ENCODE measurements at places on chromosomes 16 and 17.

DNA sequence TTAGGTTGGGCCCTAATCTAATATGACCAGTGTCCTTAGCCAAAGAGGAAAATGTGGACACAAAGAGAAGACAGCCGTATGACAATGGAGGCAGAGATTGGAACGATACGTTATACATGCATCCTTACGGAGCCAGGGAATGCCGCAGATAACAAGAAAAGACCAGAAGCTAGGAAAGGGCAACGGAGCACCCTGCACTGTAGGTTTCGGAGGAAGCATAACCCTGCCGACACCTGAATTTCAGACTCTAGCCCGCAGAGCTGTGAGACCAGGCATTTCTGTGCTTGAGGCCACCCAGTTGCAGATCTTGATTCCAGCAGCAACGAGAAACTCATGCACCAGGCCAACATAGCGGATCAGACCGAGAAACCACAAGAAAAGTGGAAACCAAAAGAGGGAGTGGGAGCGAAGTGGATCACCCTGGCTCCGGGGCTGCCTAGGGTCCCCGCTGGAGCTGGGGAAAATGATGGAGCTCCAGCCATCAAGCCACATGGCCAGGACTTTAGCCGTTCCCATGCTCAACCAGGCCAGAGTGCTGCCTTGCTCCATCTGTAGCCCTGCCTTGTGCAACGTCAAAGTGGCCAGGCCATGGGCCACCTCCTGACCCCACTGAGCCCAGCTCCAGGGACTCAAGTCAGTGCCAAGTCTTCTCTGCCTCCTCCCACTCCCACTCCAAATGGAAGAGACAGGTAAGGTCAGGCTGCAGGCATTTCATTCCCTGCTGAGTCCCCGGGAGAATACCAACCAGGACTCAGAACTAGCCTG is 51.7 kb upstream of the RPL38 start:
- peaks cover 7% of the 10 kb centered on the region for H3K4me1 ChIP-seq
- no peak overlapping the region for H3K4me3 ChIP-seq
- no peaks in the 10 kb centered on the region for H3K27me3 ChIP-seq
- no peaks in the 10 kb centered on the region for H3K36me3 ChIP-seq

DNA sequence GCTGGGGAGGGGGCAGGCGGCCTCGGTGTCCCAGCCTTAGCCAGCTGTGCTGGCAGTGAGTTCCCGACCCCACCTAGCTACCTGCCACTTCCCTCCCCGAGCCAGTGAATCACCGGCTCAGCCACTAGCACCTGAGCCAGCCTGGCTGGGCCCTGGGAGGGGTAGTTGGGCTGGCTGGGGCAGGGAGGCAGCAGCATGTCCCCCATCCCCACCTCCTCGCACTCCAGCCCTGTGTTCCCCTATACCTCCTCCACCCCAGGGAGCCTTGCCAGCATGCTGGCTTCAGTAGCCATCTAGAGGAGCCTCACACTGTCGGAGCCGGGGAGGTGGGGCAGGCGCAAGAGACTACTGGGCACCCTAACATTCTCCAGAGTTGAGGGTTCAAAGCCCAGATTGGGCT is 2.8 kb downstream of the EVPL start:
- H3K4me3 ChIP-seq, result no peak overlapping the region
- H3K27ac ChIP-seq, result no peak overlapping the region
- H3K27me3 ChIP-seq, result no peaks in the 10 kb centered on the region

- peaks cover 14% of the 10 kb centered on the region for H3K36me3 ChIP-seq
- DNase-seq, result no peak
- no peaks in the 10 kb centered on the region for H3K27me3 ChIP-seq
- no peak overlapping the region for H3K4me3 ChIP-seq
These were observed 41.8 kb downstream of the STAT3 start for GRCh38 chr17:42346481-42346880.

DNA sequence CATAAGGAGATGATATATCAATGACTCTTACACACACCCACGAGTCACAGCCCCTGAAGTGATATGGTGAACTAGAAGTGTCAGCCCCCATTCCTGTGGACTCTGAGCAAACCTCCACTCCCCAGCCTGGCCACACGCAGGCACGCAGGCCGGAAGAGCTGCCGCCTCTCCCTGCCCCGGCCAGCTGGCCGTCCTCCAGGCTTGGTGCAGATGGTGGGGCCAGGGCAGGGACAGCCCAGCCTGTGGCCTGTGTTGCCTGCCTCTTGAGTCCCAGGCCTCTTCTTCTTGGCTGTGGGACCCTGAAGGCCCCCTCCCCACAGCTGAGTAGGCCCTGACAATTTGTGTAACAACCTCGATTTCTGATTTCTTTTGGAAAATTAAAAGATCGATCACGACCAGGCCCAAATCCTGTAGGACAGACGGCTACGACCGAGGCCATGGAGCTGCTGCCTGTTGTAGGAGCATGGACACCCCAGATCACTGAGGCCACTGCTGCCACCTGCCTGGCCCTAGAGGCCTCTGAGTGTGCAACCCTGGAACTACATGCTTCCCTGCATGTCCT is 10.0 kb upstream of the MPRIP start:
- peaks cover 27% of the 10 kb centered on the region for H3K4me1 ChIP-seq
- no peaks in the 10 kb centered on the region for H3K27me3 ChIP-seq
- no peak overlapping the region for H3K4me3 ChIP-seq
- no peaks in the 10 kb centered on the region for H3K36me3 ChIP-seq
- H3K27ac ChIP-seq, result peak overlapping the region; percentile 55

GRCh38 chr16:70685938-70686375 is at the start of gene MTSS2:
Gene MTSS2 (minus strand): TSS chr16:70686053. CDS start chr16:70685791, 262 bp downstream.
- H3K36me3 ChIP-seq, result no peaks in the 10 kb centered on the region
- DNase-seq, result peak; percentile 77
- peak within 1 kb of the TSS; percentile 21 for H3K4me3 ChIP-seq
- peaks cover 67% of the 10 kb centered on the region for H3K4me1 ChIP-seq
- H3K27ac ChIP-seq, result peak within 1 kb of the TSS; percentile 75

GRCh38 chr16:15775209-15775608 is 81.6 kb downstream of the MYH11 start:
- H3K27me3 ChIP-seq, result no peaks in the 10 kb centered on the region
- no peak overlapping the region for H3K4me3 ChIP-seq
- H3K4me1 ChIP-seq, result no peaks in the 10 kb centered on the region

- no peak overlapping the region for H3K4me3 ChIP-seq
- DNase-seq, result no peak
- H3K27ac ChIP-seq, result no peak overlapping the region
- no peaks in the 10 kb centered on the region for H3K27me3 ChIP-seq
- no peaks in the 10 kb centered on the region for H3K4me1 ChIP-seq
- peaks cover 6% of the 10 kb centered on the region for H3K36me3 ChIP-seq
These were observed 52.2 kb downstream of the NDE1 start for GRCh38 chr16:15701975-15702970.

DNA sequence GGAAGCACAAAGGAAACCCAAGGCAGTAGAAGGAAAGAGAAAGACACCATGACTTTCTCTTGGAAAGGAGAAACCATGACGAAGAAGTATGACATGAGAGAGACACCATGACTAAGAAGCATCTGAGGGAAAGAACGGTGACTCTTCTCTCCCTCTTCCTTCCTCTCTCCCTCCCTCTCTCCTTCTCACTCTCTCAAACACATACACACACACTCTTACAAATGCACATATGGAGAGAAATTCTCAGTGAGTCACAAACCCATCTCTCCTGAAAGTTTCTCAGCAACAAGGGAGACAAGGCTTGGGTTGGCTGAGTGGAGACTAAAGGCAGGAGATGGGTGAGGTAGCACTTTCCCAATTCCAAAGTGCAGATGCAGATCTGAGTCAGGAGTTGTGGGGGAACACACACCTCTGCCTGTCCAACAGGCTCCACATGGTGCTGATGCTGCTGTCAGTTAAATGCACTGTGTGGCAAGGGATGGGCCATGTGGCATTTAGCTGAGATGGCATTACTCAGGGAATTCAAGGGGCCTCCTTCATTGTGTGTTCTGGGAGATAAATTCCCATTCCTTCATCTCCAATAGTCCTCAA is 336.7 kb upstream of the C16orf82 start:
- no peak overlapping the region for H3K27ac ChIP-seq
- H3K4me1 ChIP-seq, result no peaks in the 10 kb centered on the region
- no peaks in the 10 kb centered on the region for H3K27me3 ChIP-seq
- no peak overlapping the region for H3K4me3 ChIP-seq
- no peak for DNase-seq

GRCh38 chr17:71511266-71511995 is 609.4 kb upstream of the SOX9 start:
- H3K4me3 ChIP-seq, result no peak overlapping the region
- no peaks in the 10 kb centered on the region for H3K36me3 ChIP-seq
- H3K27me3 ChIP-seq, result no peaks in the 10 kb centered on the region
- no peak for DNase-seq

DNA sequence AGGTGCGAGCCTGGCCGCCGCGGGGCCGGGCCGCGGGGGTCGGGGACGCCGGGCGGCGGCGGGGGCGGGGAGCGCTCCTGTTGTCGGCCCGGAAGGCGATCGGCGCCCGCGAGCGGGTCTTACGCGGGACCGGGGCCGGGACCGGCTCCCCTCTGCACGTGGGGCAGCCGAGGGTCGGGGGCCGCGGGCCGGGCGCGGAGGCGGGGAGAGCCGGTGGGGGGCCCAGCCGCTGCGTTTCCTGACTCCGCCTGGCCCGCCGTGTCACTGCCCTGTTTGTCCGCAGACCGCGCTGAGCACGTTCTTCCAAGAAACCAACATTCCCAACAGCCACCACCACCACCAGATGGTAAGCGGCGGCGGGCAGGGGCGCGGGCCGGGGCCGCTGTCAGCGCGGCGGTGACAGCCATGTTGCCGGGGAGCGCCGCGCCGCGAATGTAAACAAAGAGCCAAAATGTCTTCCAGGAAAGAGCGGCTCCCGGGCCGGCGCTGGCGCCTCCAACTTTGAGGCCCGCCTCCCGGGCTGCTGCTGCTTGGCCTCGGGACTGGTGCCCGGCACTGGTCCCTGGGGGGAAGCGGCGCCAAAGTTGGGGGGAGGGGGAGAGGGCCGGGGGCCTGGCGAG is 586 bp downstream of the UBALD2 start:
- H3K4me1 ChIP-seq, result peaks cover 80% of the 10 kb centered on the region
- peak; percentile 73 for DNase-seq
- no peaks in the 10 kb centered on the region for H3K36me3 ChIP-seq
- peak overlapping the region; percentile 94 for H3K4me3 ChIP-seq
- no peaks in the 10 kb centered on the region for H3K27me3 ChIP-seq

DNA sequence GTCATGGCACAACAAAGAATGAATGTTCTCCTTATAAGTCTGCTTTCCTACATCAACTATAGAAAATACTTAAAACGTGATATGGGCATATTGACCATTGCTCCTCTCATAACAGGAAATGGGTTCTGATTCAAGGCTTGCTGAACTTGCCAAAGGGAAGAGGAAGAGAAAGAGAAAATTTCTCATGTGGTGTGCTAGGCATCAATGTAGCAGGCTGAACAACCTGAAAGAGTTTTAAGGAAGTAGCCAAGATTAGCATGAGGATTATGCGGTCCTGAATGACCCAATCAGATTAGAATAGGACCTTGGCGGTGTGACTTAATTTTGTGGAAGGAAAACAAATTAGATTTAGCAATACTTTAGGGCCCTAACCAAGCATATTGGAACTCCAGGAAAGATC is 617.7 kb upstream of the CDH11 start:
- no peak overlapping the region for H3K27ac ChIP-seq
- no peaks in the 10 kb centered on the region for H3K36me3 ChIP-seq
- no peak overlapping the region for H3K4me3 ChIP-seq
- H3K4me1 ChIP-seq, result no peaks in the 10 kb centered on the region

DNA sequence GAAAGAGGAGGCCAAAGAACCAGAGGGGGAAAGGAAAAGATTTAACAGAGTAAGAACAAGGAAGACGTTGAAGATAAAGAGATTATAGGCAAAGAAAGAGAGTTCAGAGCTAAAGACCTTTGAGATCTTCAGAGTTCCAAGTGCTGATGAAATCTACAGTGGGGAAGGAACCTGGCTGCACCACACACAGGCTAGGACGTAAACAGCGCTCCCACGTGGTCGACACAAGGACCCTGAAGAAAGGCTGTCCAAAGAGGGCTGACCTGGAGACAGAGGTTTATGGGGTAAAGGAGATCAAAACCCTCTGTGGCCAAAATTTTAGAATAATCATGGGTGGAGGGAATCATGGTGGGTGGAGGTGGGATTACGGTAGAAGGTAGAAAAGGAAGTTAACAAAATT is 121.6 kb downstream of the PMP22 start:
- H3K36me3 ChIP-seq, result no peaks in the 10 kb centered on the region
- DNase-seq, result no peak
- no peaks in the 10 kb centered on the region for H3K4me1 ChIP-seq

- H3K4me3 ChIP-seq, result no peak overlapping the region
- H3K4me1 ChIP-seq, result no peaks in the 10 kb centered on the region
- H3K36me3 ChIP-seq, result no peaks in the 10 kb centered on the region
- DNase-seq, result no peak
- no peaks in the 10 kb centered on the region for H3K27me3 ChIP-seq
These were observed 195.8 kb upstream of the FOXF1 start for GRCh38 chr16:86314402-86315025.

DNA sequence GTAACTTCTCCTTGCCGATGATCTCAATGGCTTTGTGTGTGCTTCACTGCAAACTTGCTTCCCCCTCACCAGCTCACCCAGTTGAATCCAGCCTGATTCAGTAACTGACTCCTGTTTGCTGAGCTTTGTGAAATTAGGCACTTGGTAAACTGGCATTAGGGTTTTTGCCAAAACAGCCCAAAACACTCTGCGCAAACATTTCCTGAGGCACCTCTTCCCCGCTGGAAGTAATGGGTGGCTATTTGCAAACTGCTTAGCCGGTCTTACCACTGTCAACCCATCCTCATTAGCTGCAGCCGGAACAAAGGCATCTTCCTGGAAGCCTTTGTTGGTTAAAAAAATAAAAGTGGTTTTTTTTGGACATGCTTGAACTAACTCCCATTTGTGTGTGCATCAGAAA is 353.2 kb downstream of the MAF start:
- H3K27me3 ChIP-seq, result no peaks in the 10 kb centered on the region
- no peaks in the 10 kb centered on the region for H3K4me1 ChIP-seq
- H3K4me3 ChIP-seq, result no peak overlapping the region
- H3K27ac ChIP-seq, result no peak overlapping the region
- DNase-seq, result no peak

DNA sequence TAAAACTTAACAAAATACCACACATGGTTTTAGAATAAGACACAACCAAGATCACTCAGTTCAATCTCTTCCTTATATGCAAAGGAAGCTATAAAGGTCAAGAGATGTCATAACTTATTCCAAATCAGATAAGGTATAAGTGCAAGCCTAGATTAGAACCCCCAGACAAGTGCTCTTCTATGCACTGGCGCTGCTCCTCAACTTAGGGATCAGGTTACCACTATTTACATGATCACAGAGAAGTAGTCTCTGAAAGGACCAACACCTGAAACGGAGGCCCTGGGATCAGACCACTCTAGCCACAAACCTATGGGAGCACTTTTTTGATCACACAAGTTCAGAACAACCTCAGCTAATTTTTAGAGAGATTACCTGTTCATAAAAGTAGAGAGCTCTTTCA is 16.6 kb downstream of the COPS3 start:
- DNase-seq, result no peak
- no peaks in the 10 kb centered on the region for H3K4me1 ChIP-seq
- H3K4me3 ChIP-seq, result no peak overlapping the region
- no peaks in the 10 kb centered on the region for H3K27me3 ChIP-seq
- peaks cover 4% of the 10 kb centered on the region for H3K36me3 ChIP-seq

Data from body of pancreas (tissue), 4 donors.